MV-4-11 (cell line): ENCODE measurements at places on chromosomes 2 and 18.

GRCh38 chr2:17059458-17059857 is 393.8 kb upstream of the CYRIA start:
- no peak for DNase-seq

- no peak for DNase-seq
Measured at GRCh38 chr2:23828986-23829385, 97.9 kb downstream of the ATAD2B start.

DNA sequence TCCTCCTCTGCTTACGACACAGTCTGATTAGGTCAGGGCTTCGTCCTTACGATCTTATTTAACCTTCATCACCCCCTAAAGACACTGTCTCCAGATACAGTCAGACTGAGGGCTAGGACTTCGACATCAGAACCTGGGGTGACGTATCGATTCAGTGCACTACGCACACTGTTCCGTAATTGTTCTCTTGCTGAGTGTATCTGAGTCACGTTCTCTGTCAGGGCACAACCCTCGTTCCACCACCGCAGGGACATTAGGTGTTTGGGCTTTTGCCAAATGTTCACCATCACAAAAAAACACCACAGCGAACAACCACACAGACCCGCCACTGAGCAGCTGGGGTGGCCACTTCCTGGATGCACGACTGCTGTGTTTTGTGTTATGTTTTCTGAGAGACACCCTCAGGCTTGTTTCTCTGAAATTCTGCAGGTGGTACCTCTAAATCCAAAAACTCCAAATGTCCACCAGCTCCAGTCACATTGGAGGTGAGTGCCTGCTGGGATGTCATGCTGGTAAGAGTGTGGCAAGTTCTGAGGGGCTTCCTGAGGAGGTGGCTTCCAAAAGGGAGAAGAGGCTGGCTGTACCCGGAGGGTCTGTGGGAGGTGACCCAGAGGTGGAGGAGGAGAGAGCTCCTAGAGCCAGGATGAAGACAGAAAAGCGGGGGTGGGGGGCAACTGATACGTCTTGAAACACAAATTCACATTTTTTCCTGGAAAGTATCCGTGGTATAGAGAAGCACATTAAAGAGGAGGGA is 66.6 kb downstream of the ADNP2 start:
- peak; percentile 45 for DNase-seq

- no peak for DNase-seq
Measured at GRCh38 chr18:25743646-25744151, 346.7 kb downstream of the SS18 start.

DNA sequence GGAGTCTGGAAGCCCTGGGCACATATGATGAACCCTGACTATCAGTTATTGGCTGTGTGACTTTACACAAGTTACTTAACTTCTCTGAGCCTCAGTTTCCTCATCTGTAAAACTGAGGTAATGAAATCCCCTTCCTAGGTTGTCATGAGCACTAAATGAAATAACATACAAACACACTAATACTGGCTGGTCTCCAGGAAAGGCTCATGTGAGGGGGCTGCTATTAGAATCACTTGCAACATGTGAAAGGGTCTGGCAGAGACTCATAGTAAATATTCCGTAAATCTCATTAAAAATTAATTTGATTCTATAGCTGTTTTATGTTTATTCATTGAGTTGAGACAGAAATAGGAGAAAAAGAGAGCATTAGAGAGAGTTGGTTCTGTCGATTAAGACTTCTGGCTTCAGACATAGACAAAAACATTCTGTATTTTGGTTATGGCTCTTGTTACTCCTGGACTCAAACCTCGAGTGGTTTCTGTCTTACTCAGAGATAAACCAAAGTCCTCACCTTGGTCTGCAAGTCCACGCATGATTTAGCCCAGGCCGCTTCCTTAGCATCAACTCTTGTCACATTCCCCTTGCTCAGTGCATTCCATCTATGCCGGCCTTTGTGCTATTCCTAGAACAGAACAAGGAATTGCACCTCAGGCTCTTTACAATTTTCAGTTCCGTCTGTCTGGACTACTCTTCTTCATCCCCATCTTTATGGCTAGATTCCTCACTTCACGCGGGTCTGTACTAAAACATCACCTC is 139.1 kb downstream of the NXPH2 start:
- no peak for DNase-seq

DNA sequence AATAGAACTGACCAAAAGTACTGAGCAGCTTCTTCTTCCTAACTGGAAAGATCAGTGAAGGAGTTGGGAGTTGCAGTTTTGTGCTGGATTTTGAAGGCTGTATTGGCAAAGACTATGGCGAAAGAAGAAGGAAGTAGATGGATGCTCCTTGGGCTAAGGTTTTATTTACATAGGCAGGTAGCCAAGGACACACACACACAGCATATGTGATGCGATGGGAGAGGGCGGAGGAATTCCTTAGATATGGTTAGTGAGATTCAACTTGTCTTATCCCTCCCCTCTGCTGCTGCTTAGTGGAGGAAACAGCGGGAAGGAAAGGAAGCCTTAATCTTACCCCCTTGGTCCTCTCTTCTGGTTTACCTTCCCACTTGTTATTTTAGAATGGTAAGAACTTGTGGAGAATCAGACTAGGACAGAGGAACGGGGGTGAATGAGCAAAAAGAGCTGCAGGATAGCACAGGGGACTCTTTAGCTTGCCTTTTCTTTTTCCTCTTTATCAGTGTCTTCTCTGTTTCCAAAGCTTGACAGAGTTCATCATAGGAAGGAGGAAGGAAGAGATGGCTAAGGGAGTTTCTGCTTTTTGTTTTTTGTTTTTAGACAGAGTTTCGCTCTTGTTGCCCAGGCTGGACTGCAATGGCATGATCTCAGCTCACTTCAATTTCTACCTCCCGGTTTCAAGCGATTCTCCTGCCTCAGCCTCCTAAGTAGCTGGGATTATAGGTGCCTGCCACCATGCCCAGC is 87.9 kb downstream of the OSBPL6 start:
- peak; percentile 1 for DNase-seq

DNA sequence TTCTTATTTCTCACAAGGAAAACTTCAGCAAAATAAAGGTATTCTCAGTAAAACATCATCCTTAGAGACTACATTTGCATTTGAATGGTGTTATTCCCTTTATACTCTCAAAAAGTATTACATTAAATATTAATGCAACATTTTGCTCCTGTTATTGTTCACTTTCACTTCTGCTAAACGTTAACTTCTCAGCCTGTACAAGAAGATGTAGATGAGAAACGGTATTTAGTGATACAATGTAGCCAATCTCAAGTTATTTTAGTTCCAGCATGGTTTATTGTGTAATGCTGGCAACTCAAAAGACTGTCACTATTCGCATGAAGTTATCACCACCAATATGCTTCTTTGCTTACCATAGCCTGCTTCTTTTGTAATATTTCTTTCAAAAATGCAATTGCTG is 514.1 kb downstream of the CPS1 start:
- DNase-seq, result peak; percentile 84
